ENCODE measurements at places on chromosomes 3 and 15. TPM values are rescaled to one million over a fixed set of nuclear protein-coding genes. Genes with fewer than 3 reads are reported as not detected.
A peak's percentile ranks its signal among the peaks of the same experiment; 100 is the strongest.

DNA sequence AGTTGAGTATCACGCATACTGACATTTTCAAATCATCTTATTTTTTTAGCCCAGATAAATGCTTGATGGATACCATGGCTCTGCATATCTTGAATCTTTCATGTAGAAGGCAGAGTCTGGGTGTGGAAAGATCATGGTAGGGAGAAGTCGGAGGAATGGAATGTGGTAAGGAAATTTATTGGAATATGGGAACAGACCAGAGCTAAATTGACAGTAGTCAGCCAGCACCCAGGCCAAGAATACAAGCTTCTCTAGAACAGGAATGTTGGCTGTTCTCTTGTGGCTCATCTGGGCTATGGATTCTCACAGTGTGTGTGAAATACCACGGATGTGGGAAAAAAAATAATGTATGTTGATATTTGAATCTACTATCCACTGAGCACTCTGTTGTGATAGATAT lies 305.7 kb upstream of the COL8A1 start:
- DNase-seq = no peak

- DNase-seq = no peak
Measured at GRCh38 chr3:151169262-151169947, 33.6 kb downstream of the GPR171 start.

DNA sequence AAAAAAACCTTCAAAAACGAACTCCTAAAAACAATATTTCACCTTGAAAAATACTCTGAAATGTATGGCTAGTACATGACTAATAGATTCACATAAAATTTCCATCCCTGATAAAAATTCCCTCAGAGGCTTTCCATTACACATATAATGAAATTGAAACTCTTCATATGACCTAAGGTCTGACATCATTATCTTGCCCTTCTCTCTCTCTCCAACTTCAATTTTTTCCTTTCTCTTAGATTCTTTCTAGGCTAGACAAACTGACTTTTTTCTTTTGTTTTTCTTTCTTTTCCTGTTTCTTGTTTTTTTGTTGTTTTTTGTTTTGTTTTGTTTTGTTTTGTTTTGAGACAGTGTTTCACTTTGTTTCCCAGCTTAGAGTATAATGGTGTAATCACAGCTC lies 1220.5 kb downstream of the ROBO2 start:
- no peak for DNase-seq

Gene CCR1
- 3.2 TPM for total RNA-seq

Gene CILP
- total RNA-seq = 24.0 TPM

Gene HIGD2B
- total RNA-seq = not detected

Gene GOLGA6L10
- total RNA-seq = 0.86 TPM

DNA sequence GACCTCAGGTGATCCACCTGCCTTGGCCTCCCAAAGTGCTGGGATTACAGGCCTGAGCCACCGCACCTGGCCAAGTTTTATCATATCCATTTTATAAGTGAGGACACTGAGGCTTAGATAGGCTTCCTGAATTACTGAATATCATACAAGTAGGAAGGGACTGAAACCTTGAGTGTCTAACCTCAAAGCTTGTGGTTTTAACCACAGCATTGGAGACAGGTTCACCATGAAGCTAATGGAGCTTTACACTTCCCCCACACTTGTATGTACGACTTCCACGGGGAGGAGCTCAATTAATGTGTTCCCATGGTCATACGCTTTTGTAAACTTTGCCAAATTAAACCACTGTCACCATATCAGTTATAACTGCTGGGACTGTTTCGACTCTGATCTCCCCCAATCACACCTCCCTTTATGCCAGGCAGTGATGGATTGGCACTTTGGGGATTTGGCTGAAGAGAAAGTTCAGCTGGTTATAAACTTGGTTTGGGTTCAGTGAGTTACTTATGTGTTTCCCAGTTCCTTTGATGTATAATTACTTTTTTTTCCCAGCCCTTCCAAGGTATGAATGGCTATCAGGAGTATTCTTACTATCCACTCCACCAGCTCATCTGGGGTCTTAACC lies 38.4 kb upstream of the MEIS2 start:
- DNase-seq = no peak

Gene CCR4
- total RNA-seq = not detected

- DNase-seq = peak; percentile 83
Measured at GRCh38 chr15:68783226-68784058, 37.3 kb downstream of the ANP32A start.

GRCh38 chr3:66181764-66182163 lies 39.0 kb upstream of the SLC25A26 start:
- DNase-seq = no peak

DNA sequence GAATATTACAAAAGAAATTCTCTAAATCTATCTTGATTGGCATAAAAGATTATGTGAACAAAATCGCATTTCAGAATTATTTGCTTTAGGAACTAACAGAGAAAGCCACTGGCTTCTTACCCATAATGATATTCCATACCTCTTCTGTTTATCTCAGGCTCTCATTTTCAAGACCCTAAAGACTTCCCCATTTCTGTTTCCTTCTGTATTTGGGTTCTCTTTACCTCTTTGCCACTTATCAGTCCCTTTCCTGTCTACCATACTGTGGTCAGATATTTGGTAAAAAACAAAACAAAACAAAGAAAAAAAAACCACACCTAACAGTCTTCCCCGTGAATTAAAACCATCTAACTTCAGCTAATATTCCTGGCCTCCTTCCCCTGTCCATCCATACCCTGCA lies 108.5 kb downstream of the LRRC28 start:
- no peak for DNase-seq

DNA sequence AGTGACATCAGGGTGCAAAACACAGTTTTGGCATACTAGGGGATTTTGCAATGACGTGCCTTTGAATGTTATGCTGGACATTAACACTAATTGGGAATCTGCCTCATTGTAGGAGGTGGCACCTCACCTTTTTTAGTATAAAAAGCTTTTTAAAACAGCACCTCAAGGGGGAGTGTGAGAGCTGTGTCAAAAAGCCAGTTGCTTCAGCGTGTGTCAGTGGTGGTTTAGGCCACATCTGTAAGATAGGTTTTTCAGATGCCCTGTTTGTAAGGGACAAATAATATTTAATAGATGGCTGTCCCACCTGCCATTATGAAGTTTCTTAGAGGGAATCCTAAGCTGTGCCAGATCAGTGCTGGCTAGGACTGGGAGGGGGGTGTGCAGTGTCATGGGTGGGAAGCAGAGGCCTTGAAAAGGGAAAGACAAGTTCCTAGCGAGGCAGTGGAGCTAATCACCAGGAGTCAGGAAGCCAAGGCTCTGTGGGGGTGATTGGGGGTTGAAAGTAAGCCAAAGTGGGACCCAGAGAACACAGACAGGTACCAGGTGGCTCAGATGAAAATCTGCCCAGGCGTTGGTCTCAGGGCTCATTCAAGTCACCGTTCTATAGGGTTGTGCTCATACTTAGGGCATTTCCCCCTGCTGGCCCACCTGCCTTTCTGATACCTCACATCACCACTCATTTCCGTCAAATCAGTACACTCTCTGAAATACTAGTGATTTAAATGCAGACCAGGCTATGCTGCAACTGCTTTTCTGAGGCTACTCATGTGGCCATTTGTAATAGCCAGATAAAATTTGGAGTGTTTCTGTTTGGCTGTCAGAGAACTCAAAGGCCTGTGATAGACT lies 120.5 kb downstream of the BBX start:
- no peak for DNase-seq

DNA sequence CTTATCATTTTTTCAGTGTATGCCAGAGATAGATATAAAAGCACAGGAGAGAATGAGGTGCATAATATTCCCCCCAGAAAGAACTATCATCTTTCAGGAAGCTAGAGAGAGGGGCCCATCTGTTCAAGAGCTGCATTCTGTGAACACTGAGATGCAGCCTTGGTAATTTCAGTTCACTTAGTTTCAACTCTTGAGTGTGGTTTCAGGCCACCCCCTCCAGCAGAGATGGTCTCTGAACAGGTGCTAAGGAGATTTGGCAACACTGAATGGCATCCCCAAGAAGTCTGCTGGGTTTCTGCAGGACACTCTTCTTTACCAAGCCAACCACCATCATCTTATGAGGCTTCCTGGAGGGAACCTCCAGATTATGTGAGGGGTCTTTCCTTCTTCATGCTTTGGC lies 30.4 kb upstream of the LIMD1 start:
- peak; percentile 9 for DNase-seq

GRCh38 chr3:81581966-81582599 lies 179.4 kb downstream of the GBE1 start:
- no peak for DNase-seq

Gene DET1
- 6.2 TPM for total RNA-seq

GRCh38 chr3:74281705-74282104 lies 332.8 kb downstream of the CNTN3 start:
- DNase-seq = no peak

Measured in cardiac septum (tissue), 1 donor.